ENCODE measurements at places on chromosomes 2 and 18.

DNA sequence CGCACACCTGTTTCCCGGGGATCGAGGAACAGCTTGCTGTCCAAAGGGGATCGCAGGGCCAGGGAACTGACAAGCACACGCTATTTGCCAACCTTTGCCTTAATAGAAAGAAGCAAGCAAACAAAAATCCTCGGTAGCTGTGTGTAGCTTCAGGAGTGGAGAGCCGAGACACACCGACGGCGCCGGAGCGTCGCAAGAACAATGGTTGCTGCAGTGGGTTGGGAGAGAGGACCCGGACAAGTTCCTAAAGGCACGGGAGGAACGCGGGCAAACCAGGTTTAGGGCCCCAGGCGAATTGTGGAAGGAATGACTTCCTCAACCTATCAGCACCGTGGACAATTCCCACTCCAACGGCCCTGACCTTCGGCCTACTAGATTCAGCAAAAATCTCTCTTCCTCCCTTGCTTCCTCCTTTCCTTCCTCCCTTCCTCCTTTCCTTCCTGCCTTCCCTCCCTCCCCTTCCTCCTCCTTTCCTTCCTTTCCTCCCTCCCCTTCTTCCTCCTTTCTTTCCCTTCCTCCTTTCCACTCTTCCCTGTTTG lies 4.9 kb upstream of the NEUROD1 start:
- DNase-seq = no peak

DNA sequence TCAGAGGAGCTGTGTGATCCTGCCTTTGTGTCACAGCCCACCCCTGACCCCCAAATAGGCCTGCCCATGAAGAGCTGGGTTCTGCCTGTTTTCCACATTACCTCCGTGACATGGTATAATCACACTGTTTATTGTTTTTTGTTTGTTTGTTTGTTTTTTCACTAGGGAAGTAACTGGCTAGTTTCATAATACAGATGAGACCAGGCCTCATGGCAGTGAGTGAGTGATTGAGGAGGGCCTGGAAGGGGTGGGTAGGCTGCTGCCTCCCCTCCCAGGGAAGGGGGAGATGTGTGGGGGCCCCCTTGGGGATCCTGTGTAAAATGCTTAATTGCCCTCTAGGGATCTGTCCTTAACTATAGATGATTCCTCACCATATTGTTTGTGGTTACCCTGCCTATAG lies 190.5 kb downstream of the LDLRAD4 start:
- DNase-seq = no peak

DNA sequence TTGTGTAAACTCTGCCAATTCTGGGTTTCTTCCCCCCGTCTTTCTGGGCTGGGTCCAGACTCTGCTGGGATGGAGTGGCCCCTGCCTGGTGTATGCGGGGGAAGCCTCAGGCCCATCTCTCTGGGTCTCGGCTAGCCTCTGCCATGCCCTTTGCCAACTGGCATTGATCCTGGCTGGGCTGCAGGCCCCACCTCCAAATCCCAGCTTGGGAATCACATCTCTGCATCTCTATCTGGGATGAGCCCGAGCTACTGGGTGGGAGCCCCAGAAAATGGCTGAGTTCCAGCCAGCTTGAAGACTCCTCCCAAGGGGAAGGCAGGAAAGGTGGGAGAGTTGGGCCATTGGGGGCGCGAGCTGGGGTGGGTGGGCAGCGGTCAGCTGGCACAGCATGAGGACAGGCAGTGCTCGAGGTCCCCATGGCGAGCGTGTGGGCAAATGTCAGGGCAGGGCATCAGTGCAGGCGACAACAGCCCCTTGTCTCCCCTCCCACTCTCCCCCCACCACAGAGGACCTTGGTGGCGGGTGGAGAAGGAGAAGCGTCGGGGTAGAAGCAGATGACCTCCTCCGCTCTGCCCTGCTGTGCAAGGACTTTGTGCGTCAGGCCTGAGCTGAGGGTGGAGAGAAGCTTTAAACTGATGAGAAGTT lies 139.4 kb downstream of the ASB1 start:
- no peak for DNase-seq

DNA sequence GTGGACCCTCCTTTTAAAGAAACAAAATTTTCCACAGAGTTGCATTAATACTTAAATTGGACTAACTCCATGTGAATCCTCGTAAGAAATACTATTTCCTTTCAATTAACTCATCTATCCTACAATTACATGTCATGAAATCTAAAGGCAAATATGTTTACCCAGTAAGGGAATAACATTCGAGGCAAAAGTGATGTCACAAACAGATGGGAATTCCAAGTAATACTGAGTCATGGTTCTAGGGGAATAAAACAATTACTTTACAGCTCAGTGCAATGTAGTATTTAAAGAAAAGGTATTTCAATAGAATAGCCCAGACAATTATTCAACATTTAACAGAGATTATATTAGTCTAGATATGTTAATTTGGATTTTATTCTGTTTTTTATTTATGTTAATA lies 205.8 kb downstream of the ZNF385B start:
- no peak for DNase-seq

- no peak for DNase-seq
These were observed 680.9 kb downstream of the IRS1 start for GRCh38 chr2:226118471-226119429.

- DNase-seq = no peak
These were observed 7.2 kb downstream of the SLC66A2 start for GRCh38 chr18:79944126-79944731.

- DNase-seq = no peak
These were observed 742.5 kb downstream of the TDRD15 start for GRCh38 chr2:21866316-21866715.

DNA sequence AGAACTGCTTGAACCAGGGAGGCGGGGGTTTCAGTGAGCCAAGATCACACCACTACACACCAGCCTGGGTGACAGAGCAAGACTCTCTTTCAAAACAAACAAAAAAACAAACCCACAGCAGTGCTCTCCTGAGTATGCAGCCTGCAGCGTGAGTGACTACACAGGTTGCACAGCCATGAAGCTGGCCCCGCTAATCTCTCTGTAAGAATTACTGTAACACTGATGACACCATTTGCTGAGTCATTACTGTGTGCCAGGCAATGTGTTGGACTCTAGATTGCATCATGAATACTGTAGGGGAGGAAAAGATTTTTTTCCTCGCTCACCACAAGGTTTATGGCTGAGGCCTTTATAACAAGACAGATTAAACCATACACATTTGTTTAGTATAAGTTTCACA lies 118.6 kb upstream of the ATP8B1 start:
- DNase-seq = no peak

- DNase-seq = no peak
These were observed 301.0 kb downstream of the GALR1 start for GRCh38 chr18:77550625-77551024.

GRCh38 chr2:207201416-207201815 lies 35.7 kb upstream of the KLF7 start:
- no peak for DNase-seq

- no peak for DNase-seq
These were observed 16.2 kb downstream of the GPR75 start for GRCh38 chr2:53843595-53843994.

DNA sequence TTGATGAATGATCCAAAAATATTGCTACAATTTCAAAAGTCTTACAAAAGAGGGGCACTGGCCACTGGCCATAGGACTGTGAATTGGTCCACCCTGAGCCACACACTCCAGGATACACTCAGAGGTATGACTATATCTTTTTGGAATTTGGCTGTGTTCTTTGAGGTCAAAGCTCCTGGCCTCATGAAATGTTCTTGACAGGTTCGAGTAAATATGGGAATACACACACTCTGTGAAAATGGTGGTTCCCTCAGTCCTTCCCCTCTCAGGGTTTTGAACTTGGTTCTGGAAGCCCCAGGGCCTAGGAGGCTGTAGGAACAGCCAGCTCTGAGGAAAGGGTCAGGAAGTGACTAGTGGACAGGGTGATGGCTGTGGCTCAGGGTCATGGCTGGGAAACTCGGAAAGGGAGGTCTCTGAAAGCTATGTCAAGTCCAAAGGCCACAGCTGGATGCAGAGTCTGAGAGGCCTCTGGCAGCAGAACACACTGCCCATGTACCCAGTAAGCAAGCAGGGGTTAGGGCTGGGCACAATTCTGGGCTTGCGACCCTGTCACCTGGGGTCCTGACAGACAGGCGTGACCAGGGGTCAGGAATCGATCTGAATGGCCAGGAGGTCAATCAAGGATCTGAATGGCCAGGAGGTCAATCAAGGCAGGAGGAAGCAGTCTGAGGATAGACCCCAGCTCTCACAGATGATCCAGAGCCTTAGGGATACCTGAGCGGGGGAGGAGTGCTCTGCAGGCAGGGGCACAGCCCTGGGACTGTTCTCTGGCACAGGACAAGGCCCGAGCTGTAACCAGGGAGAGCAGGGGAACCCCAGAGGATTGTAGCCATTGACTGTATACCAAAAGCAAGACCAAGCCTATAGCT lies 223.4 kb upstream of the SMAD2 start:
- no peak for DNase-seq

DNA sequence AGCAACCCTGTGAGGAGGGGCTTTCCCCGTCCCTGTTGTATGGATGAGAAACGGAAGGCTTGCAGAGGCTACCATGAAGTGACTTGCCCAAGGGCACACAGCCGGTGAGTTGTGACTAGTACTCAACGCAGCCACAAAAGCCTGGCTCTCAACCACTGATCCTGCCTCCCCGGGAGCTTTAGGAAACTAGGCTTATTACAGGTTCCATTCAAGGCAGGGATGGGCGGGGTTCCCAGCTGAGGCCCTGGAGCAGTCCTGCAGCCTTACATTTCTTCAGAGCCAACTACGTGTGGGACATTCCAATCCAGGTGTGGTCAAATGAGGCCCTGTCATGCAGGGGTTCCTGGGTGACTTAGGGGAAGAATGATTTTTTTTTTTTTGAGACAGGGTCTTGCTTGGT lies 59.6 kb downstream of the MEX3C start:
- DNase-seq = no peak

DNA sequence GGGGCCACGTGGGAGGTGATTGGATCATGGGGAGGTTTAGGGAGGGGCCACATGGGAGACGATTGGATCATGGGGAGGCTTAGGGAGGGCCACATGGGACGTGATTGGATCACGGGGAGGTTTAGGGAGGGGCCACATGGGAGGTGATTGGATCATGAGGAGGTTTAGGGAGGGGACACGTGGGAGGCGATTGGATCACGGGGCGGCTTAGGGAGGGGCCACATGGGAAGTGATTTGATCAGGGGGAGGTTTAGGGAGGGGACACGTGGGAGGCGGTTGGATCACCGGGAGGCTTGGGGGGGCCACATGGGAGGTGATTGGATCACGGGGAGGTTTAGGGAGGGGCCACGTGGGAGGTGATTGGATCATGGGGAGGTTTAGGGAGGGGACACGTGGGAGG lies 22.5 kb upstream of the SALL3 start:
- no peak for DNase-seq

GRCh38 chr2:18149660-18150246 lies 271.3 kb downstream of the KCNS3 start:
- no peak for DNase-seq

- no peak for DNase-seq
These were observed 159.5 kb downstream of the L3MBTL4 start for GRCh38 chr18:6255116-6255705.

GRCh38 chr2:1791685-1792435 lies 47.5 kb upstream of the PXDN start:
- DNase-seq = no peak

- DNase-seq = no peak
These were observed 26.2 kb upstream of the PNPT1 start for GRCh38 chr2:55719852-55720251.

- no peak for DNase-seq
These were observed 259.3 kb upstream of the KCNJ3 start for GRCh38 chr2:154439156-154439555.

- no peak for DNase-seq
These were observed 116.4 kb downstream of the GBX2 start for GRCh38 chr2:236051806-236052205.

- DNase-seq = no peak
These were observed 2181.4 kb upstream of the PIK3C3 start for GRCh38 chr18:39773646-39774045.

DNA sequence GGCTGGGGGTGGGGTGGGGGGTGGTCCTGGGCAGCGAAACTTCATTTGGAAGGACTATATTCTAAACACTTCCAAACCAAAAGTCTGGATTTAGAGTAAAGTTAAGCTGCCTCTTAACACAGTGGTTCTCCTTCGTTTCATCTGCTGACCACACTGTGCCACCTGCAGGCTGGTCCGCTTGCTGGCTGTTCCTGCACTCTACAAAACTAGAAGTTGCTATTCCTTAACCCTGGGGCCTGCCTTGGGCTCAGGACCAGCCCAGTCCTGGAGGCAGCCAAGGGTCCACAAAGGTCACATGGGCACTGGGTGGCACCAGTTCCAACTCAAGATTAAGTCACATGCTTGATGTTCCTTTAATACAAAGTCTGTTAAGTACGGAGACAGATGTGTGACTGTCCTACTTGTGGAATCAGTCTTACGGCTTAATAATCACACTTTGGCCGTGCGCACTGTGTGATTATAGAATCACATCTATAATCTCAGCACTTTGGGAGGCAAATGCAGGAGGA lies 195.4 kb downstream of the FAM210A start:
- no peak for DNase-seq

DNA sequence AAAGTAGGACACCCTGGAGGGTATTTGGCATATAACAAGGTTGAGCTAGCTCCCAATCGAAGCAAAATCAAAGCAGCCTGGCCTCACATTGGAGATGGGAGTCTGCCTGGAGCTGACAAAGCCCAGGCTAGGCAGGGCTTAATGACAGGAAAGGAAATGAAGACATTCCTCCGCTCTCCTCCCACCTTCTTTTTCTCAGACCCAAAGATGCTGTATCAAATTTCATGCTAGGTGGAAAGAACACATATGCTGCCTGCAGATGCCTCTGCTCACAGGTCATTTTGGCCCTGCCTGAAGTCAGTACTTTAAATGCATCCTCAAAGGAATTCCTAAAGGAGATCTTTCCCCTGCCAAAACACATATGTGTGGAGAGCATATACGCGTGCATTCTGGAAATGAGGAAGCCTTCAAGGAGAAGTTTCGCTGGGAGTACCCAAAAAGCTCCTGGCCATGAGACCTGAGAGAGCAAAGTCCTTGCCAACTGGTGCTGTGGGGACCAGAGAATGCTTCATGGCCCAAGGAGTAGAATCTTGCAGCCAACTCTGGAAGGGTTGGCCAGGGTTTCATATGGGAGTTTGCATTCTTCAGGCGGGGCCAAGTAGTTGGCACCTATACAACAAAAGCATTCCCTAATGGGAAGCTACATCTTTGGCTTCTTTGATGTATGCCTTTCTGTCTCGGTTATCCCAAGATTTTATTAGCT lies 88.0 kb downstream of the AQP4 start:
- DNase-seq = no peak

GRCh38 chr18:457521-458412 lies 42.7 kb downstream of the COLEC12 start:
- no peak for DNase-seq
